Stimulated activated CD8-positive, alpha-beta memory T cell treated with anti-CD3 and anti-CD28 coated beads, Interleukin-15, amount 100 ng/mL, for 24 hours (primary cell): ENCODE measurements at places on chromosomes 12 and 14.

GRCh38 chr14:34093883-34094282 lies 143.0 kb upstream of the EGLN3 start:
- DNase-seq = no peak

- DNase-seq = no peak
These were observed 107.0 kb downstream of the VRK1 start for GRCh38 chr14:96904201-96904600.

- no peak for DNase-seq
These were observed 1.1 kb upstream of the USP15 start for GRCh38 chr12:62258941-62259630.

DNA sequence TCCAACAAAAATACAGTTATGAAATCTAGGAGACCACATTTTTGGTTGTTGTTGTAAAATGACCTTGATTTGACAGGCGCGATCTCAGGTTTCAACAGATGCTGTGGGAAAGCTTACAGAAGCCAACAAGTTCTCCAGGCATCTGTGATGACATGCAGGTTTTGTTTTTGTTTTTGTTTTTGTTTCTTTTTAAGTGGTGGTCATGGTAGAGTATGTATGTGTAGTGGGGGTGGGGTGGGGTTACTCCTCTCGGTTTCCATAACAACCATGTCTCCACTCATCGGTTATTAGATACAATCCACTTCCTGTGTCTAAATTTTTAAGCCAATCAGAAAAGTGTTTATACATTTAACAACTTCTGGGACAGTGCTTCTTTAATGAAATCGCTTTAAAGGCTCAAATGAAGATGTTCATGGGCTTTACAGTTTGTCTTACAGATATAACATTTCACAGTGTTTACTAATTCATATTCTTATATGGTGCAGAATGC lies 199.9 kb upstream of the FOXN3 start:
- DNase-seq = no peak

- no peak for DNase-seq
These were observed 82.4 kb downstream of the ARF6 start for GRCh38 chr14:49975276-49975675.

DNA sequence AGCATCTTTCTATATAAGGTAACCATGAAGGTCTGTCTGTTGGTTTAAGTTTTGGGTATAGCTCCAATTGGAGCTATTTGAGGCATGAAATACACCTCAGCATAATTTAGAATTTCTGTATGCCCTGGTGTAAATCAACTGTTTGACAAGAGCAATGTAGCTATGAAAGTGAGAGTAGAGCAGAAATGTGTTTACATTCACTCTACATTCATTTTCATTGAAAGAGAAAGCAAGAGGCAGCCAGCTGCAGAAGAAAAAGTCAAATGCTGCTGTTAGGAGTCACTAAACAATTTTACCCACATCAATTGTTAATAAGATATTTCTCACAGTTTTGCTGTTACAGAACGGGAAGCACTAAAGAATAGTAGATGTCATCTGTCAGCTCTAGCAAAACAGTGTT lies 252.5 kb downstream of the SLC6A15 start:
- DNase-seq = no peak

DNA sequence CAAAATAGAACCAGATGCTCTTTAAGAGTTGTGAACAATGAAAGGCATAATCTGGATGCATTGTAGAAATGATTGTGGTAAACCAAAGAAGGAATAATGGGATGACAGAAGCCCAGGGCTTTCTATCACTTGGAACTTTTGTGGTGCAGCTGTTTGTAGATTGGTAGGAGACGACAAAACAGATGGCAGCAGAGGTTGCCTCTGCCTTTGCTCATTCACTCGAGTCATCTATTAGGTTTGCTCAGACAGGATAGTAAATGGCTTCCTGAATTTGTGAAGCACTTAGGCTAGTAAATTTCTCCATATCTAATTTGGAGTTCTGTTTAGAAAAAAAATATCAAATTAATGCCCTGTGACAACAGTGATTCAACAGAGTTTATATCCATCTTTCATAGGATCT lies 78.4 kb downstream of the FGD4 start:
- no peak for DNase-seq

DNA sequence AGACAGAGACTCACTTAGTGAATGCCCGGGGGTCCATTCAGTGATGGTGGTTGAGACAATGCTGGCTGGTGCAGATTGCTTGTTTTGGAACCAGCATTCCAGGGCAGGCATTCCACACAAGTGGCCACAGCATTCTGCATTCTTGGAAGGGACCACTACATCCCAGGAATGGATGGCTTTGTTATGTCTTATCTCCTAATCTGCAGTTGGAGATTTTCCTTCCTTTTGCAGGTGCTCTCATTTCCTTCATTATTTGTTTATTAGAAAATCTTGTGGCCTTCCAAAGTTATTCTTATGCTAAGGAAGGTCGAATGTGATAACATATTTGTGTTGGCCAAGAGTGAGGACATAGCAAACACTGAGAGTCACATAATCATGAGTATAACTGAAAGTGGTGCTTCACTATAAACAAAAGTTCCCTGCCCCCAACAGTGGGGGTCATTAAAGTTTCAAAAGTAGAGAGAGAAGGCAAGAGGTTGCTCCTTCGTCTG lies 66.0 kb downstream of the BMP4 start:
- DNase-seq = no peak

DNA sequence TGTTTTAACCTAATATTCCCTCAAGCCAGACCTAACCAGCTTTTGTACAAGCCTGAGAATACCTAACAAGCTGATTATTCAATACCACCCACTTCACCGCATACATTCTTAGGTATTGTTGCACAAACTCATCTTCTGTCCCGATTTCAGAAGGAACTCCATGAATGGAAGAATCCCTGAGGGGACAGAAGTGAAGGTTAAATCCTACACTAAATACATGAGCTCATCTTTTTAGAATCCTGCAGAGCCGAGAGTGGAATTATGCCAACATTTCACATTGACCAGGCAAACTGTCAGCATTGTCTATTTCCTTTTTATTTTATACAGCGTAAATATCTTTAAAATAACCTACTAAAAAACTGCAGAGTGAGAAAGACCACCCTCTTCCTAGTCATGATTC lies 140.7 kb upstream of the PRICKLE1 start:
- no peak for DNase-seq

DNA sequence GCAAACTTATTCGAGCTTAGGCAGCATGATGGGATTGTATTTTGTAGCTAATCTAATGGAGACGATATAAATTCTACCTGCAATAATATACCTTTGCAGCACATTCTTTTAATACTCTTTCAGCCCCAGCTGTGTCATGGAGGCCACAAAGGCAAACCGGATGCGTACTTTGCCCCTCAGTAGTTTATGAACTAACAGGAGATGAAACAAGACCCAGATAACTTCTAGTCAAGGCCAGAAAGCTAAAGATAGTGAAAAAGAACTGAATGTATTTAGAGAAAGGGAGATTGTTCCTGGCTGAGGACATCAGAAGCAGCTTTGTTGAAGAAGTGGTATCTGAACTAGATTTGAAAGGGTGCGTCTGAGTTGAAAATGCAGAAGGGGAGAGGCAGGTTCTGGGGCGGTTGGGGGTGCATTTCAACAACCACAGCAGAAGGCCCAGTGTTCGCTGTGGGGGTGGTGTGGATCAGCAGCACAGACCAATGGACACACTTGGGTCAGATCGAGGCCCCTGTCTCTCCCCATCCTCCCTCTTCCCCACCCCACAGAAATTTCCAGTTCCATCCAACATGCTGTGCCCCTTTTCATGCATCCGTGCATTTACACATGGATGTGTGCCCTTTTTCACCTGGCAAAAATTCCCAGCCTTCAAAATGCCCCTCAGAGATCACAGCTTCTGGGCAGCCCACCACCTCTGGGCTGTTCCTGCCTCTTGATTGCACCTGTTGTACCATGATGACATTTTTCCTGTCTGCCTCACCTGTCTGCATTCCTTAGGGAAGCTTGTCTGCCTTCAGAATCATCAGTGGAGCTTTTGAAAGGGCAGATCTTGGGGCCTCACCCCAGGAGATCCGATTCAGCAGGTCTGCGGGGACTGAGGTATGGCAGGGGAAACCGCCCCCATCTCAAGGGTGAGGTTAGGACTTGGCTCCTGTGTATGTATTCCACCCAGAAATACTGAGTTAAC lies 2.2 kb downstream of the ZNF839 start:
- DNase-seq = no peak

GRCh38 chr12:109777544-109777943 lies 55.7 kb downstream of the TRPV4 start:
- DNase-seq = no peak

- DNase-seq = no peak
These were observed 6.1 kb downstream of the HNF1A start for GRCh38 chr12:120984351-120984898.

- DNase-seq = no peak
These were observed 27.5 kb upstream of the MDM1 start for GRCh38 chr12:68359674-68360073.

DNA sequence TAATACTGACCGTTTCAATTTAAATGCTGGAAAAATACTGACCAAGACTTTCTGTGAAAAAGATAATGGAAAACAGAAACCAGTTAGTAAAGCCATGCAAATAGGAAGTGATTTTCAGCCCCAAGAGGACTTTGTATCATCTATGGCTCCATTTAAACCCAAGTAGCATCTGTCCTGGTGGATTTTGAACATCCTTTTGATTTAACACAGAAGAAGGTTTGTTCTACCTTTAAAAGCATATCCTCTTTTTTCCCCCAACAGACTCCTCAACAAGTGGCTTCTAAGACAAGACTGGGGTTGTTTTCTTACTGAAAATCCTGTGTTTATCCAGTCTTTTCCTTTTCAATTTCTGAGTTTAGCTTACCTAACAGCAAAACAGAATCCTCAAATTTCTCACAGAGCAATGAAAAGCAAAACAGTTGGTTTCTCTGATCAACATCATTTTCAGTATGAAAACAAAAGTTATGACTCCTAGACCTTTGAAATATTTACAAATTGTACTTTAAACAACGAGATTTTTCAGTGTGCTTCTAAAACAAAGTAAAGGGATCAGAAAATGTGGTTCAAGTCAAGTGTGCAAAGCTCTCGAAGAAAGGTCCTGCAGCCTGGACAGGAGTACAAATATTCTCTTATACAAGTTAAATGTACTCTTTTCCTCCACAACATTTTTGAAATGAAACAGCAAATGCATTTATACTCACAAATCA lies 2.9 kb downstream of the PHLDA1 start:
- DNase-seq = no peak

DNA sequence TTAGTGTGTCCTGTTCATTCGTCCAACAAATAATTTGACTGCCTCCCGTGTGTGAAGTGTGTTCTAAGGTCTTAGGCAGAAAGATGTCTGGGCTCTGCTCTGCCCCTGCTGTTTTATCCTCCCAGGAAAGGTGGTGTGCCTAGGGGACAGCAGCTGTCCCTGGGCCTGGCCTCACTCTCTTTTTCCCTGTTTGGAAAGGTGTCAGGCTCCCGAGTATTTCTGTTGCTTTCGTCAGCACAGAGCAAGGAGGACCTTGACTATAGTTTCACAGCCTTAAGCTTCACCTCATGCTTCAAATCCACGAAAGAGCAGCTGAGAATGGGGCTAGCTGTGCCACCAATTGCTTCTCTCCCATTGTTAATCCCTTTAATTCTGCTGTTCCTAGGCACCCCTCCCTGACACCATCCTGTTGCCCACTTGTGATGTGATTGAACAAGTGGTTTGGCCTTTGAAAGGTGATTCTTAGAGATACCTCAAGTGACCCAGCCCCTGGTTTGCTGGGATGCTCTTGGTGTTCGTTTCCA lies 54.2 kb downstream of the TGFB3 start:
- no peak for DNase-seq

GRCh38 chr12:72957454-72957853 lies 685.3 kb downstream of the TRHDE start:
- no peak for DNase-seq

GRCh38 chr12:32558903-32559302 lies 120.2 kb upstream of the DNM1L start:
- no peak for DNase-seq

GRCh38 chr12:97471194-97471593 lies 8.6 kb downstream of the RMST start:
- DNase-seq = no peak

DNA sequence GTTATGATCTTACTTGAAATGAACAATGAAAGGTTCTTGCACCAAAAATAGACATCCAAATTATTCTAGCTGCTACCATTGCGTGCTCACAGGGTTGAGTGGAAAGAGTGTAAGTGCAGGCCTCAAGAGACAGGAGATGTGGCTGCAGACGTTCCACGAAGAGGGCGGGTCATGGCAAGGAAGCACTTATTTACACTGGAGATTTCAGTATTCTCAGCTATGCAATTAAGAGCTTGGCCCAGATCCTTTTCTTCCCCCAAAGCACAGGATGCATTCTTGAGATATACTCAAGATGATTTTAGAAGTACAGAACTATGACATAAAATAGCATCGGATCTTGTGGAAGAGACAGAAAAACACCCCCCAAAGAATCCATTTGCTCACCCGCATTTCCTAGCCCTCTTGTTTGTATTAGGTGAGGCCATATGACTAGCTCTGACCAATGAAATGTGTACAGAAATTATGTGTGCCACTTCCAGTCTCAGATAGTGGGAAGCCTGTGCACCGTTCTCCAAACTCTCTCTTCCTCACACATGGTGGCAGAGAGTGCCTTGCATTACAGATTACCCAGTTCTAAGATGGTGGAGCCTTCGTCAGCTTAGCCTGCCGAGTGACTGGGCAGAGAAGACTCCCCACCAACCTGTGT lies 261.4 kb downstream of the TTC8 start:
- no peak for DNase-seq

GRCh38 chr14:21068521-21069387 lies 1.4 kb upstream of the ARHGEF40 start:
- no peak for DNase-seq

GRCh38 chr14:70906793-70907175 lies 475 bp upstream of the PCNX1 start:
- DNase-seq = no peak

- DNase-seq = no peak
These were observed 1.0 kb downstream of the PPP1R36 start for GRCh38 chr14:64550621-64551333.

DNA sequence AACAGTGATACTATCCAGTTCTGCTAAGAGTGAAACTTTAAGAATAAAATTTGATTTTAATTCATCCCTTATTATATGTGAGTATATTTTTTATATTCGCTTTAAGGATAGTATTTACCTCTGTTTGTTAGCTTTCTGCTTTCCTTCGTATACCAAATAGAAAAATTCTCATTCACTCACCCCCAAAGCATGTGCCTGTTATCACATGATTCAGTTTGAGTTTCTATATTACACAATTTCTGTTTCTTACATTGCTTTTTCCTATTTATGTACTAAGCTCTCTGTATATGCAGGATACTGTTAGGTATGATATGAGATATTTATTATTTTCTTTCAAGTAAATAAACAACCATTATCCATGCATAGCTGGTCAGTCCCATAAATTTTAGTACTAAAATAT lies 275.2 kb downstream of the FBXL14 start:
- no peak for DNase-seq

GRCh38 chr14:50785457-50786063 lies 45.4 kb downstream of the NIN start:
- no peak for DNase-seq

DNA sequence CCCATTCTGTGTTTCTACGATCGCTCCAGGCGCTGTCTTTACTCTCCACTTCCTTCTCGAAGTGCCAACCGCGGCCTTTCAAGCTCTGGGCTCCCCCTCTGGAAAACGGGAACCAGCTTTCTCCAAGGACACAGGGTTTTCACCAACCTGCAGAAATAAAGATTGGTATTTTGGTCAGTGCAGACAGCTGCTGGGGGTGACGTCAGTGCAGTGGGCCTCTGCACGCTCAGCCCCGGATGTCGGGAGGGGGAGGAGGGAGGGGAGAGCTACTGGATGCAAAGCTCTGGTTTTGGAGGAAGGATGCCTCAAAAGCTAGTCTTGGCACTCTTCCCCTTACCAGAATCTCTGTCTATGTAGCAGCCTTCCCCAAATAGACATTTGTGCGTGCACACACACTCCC lies 19.9 kb downstream of the HRK start:
- no peak for DNase-seq
